Natural killer cell (primary cell): ENCODE measurements at places on chromosomes 7 and 10.
A peak's percentile ranks its signal among the peaks of the same experiment; 100 is the strongest.

DNA sequence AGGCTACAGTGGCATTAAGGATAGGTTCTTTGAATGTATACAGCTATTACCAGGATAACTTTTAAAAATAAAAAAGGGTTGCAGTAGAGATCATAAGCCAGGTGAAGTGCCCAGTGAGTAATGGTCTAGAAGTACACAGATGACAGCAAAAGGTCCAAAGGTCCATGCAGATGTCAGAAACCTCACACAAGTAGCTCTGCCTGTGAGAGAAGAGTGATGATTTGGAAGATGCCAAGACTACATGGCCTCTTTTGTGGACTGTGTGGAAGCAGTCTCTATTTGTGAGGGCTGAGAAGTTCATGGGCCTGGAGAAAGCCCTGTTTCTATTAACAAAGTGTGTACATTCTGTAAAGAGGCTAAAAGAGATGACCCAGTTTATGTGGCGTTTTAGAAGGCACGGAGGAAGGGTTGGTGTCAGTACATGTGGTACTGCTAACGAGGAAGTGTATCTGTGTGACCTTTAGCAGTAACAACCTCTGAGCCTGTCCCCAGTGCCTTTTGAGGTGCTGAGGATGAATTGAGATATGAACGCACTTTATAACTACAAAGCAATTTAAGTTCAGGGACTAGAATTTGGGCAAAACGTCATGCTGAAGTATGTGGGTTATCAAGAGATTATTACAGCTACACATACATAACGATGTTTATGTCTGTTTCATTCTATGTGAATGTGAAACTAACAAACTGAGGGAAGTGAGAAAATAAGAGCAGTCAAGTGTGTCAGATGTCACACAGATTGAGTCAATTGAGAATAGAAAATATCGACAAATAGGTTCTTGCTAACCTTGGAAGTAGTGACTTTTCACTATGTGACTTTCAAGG is 7.6 kb downstream of the CYCS start:
- DNase-seq, result peak; percentile 40

GRCh38 chr7:128303133-128303532 is 40.6 kb downstream of the RBM28 start:
- no peak for DNase-seq

DNA sequence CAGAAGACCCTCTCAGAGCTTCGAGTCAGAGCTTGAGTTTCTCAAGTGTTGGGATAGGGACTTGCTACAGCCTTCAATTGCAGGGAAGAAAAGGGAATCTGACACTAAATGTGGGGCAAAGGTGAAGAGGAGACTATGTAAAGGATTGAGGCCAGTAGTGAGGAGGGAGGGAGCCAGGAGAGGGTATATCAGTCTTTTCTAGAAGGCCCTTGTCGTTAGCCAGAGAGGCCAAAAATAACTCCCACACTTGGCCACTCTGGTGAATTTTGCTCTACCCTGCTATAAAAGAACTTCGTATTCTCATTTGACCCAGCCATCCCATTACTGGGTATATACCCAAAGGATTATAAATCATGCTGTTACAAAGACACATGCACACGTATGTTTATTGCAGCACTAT is 162.0 kb downstream of the MDFIC start:
- DNase-seq, result no peak

- no peak for DNase-seq
Measured at GRCh38 chr10:86217371-86218080, 149.1 kb downstream of the GRID1 start.

- DNase-seq, result no peak
Measured at GRCh38 chr7:28082071-28082470, 98.5 kb downstream of the JAZF1 start.

DNA sequence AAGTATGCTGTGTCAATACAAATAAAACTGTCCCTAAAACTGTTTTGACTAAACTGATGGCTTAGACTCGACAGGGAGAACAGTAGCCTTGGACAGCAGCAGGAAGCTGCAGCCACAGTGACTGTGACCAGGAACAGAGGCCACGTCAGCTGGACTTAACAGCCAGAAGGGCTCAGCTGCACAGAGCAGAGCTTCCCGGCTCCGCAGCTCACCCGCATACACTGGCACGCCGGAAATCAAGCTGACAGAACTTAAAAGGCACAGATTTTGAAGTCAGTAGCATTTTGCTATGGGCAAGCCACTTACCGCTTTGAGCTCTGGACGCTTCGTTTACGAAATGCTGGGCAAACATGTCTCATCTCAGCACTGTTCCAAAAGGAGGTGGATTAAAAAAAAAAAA is 769.7 kb upstream of the AUTS2 start:
- DNase-seq, result no peak

- DNase-seq, result no peak
Measured at GRCh38 chr10:48206482-48207250, 67.8 kb downstream of the FRMPD2 start.

DNA sequence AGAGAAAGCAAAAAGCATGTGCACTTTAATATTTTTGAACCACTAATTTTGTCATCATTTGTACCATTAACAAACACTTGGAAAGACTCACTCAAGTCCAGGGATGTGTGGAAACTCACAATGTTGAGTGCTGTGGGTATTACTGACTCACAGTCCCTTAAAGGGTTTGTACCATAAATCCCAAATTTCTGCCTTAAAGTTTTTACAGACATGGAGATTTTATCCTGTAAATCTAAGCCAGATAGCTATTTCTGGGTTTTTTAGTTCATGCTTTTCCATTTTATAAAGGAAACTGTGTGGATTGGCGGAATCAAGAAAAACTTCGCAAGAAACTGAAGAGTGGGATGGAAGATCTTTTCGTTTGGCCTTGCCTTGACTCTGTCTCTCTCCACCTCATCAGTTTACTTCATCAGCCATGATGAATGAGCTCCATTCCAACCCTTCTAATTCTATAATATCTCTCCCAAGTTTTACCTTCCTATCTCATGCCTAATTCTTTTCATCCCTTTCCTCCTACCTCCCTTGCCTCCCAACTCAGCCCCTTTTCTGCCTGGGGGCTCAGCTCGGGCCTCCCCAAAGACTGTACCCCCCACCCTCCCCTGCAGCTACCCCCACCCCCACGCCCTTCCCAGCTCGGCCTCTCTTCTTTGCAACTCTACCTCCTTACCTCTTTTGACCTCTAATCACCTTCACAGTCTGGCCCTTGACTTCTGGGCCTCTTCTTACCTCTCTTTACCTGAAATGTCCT is 218.5 kb upstream of the MKLN1 start:
- peak; percentile 29 for DNase-seq

GRCh38 chr10:60427148-60427547 is 37.5 kb upstream of the ANK3 start:
- no peak for DNase-seq

DNA sequence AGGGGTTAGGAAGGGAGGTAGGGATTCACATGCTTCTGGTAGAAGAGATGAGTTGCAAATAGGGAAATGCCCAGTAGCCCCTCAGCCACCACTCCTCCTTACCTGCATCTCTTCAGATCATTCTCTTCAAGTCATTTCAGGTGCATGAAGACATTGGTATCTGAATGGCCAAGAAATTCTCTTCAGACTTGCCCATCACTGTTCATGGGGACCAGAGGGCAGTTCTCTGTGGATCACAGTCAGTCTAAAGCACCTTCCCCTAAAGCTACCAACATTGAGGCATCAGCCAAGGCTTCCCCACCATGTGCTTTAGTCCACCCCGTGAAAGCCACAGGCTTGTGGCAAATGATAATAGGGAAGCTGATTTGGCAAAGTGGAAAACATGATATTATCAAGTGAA is 319.4 kb upstream of the ZNF32 start:
- DNase-seq, result no peak

GRCh38 chr10:71090801-71091200 is 121.6 kb upstream of the UNC5B start:
- no peak for DNase-seq

DNA sequence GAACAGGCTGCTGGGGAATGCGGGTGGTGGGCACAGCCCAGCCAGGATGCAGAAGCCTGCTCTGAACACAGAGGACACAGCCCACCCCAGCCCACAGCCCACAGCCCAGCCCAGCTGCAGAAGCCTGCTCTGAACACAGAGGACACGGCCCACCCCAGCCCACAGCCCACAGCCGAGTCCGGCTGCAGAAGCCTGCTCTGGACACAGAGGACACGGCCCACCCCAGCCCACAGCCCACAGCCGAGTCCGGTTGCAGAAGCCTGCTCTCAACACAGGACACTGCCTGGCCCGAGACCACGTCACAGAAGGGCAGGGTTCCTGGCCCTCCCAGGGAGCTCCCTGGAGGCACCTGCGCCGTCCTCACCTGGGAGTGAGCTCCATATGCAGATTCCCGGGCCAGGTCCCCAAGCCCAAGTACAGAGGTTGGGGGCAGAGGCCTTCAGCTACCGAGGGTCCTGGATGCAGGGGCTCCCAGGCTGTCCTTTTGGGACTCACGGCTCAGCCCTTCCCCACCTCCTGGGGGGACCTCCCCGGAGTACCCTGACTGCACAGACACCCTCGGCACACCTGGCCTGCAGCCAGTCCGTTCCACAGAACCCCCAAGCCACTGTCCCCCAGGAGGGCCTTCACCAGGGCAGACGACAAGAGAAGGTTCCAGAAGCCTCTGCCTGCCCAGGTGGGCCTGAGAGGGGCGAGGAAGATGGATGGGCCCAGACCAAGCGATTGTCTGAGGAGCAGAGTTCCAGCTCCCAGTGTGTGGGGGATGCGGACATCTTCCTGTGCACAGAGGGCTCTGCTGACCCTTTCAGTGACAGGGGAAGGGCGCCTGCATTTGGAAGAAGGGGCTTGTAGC is 23.7 kb upstream of the FOXL3 start:
- no peak for DNase-seq

DNA sequence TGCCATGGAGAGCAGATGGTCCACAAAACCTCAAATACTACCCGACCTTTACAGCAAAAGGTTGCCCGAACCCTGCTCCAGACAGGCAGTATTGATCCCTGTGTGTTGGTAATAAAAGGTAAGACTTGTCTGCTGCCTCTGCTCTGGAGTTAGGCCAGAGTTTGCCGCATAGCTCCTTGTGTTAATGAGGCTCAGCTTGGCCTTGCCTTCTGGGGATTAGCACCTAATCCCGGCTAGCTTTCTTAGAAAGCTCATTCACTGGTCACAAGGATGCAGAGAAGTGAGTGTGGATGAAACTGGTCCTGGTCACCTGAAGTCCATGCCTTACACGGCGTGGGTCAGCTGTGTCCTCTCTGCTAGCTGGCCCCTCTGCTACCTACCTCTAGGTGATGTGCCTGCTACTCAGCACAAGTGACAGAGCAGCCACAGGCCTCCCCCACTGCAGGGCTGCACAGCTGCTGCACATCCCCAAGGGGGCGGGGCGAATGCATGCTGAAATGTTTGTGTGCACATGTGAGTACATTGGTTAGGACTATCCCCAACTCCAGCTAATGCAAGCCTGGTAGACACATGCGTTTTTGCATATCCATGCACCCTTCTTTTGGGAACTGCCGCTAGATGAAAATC is 31.7 kb upstream of the SYPL1 start:
- DNase-seq, result no peak

GRCh38 chr10:92014620-92015019 is 91.0 kb downstream of the BTAF1 start:
- no peak for DNase-seq

DNA sequence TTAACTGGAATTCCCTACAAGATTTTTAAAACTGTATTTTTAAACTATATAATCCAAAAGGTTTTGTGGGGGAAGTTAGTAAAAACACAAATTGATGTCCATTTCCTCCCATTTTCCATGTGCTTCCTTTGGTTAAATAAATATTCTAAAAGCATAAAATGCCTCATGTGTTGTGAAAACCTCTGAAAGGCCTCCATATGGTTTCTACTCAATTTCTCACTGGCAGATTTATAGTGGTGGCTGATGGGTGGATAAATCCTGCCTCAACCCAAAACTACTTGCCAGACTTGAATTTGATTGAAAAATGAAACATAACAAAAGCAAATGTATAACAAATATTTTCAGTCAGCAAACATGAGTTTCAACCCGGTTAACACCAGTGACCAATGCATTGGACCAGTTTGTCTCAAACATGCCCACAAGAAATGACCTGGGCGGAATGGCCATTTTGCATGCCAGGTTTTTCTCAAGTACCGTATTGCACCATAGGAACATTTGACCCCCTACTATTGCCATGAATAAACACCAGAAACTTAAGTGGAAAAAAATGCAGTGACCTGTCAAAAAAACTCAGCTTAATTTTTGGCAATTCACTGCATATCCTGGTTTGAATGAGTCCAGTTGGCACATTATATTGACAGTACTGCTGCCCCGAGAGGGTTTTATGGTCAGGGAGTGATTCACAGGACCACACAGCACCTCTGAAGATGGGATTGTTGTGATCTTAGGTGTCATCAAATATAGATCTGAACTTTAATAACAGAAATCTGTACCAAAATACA is 454.6 kb upstream of the ANKRD30A start:
- no peak for DNase-seq

DNA sequence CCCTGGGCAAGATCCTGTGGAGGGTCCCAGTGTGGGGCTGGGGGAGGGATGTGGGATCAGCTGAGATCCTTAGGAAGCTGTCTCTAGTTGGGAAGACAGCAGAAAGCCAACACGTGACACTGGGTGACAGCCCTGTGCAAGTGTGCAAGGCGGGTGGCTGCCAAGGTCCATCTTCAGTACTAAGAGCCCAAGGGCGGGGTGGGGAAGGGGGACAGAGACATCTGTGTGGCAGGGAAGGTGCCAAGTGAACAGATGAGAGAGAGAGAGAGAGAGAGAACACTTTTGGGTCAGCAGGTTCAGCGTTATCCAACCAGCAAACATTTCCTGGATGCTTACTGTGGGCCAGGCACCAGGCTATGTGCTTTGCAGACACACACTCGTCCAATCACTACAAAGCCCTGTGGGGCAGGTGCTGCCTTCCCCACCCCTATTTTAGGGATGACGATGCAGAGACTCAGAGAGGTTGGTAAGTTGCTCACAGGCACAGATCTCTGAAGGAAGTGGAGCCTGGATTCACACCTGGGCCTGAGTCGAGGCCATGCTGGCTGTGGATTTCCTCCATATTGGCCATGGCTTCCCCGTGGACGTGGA is 135.7 kb downstream of the GRK5 start:
- DNase-seq, result no peak

DNA sequence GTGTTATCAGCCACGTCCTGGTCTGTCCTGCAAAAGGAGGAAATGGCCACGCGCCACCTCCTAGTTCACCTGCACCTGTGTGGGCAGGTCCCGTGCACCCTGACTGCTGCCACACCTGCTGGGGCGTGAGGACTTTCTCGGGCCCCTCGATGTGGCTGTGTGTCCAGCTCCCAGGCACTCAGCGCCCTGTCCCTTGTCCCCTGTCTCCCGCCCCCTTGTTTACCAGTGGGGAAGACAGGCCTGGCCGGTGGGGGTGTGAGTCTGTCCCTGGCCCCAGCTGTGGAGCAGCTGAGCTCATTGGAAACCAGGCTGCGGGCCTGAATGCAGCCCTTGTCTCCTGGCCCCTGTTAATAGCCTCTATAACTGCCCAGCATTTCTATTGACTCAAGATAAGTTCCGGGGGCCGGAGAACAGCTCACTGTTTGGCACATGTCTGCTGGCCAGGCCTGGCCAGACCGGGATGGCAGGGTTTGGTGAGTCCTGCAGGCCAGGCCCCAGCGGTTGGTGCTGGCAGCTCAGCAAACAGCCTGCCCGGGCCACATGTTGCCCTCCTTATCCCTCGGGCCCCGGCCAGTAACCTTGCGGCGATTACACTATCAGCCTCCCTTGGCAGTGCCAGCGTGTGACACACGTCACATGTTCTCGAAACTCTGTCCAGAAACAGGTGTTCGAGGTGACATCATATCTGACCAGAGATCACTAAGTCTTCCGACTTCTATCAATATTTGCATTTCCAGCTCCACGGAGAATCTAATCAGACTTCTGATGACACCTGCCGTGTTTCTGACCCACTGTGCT is 52.1 kb downstream of the FOXL3 start:
- no peak for DNase-seq
